SK-N-SH (cell line): ENCODE measurements at places on chromosomes 11 and 22. TPM values are rescaled to one million over a fixed set of nuclear protein-coding genes. Genes with fewer than 3 reads are reported as not detected.

The TUB gene
- 11.3 and 16.9 TPM in 2 replicates for polyA plus RNA-seq

The MYBPC3 gene
- polyA plus RNA-seq, result not detected in 2 replicates

The ZNF214 gene
- polyA plus RNA-seq, result 1.4 and 2.5 TPM in 2 replicates

The TRIM49 gene
- not detected in 2 replicates for polyA plus RNA-seq

The MMP8 gene
- polyA plus RNA-seq, result 0.07 TPM in 1 of 2 replicates, not detected in the other

The BCO2 gene
- polyA plus RNA-seq, result 0.87 and 1.2 TPM in 2 replicates

The KCNK7 gene
- polyA plus RNA-seq, result 0.34 and 0.58 TPM in 2 replicates

The SCGB2A2 gene
- polyA plus RNA-seq, result not detected in 2 replicates

The DRICH1 gene
- polyA plus RNA-seq, result 0.21 and 0.41 TPM in 2 replicates

The PTGDR2 gene
- polyA plus RNA-seq, result 0.02 TPM in 1 of 2 replicates, not detected in the other

The C11orf86 gene
- polyA plus RNA-seq, result 0.06 and 0.08 TPM in 2 replicates

The OR5A2 gene
- not detected in 2 replicates for polyA plus RNA-seq

The GLB1L2 gene
- 3.4 and 3.5 TPM in 2 replicates for polyA plus RNA-seq

The TBX10 gene
- not detected in 2 replicates for polyA plus RNA-seq

The TBX1 gene
- not detected in 2 replicates for polyA plus RNA-seq

The SPATA19 gene
- not detected in 2 replicates for polyA plus RNA-seq

The LRRN4CL gene
- polyA plus RNA-seq, result 0.08 and 0.10 TPM in 2 replicates

The NLRP14 gene
- not detected in 2 replicates for polyA plus RNA-seq

The VPREB1 gene
- polyA plus RNA-seq, result not detected in 2 replicates

The ACRV1 gene
- polyA plus RNA-seq, result not detected in 2 replicates

The MYRF gene
- polyA plus RNA-seq, result 1.8 and 2.8 TPM in 2 replicates

The PTPRCAP gene
- 1.3 and 1.4 TPM in 2 replicates for polyA plus RNA-seq

The GLYAT gene
- not detected in 2 replicates for polyA plus RNA-seq

The HTR3B gene
- not detected in 2 replicates for polyA plus RNA-seq

The OR5B3 gene
- polyA plus RNA-seq, result not detected in 2 replicates

The DDX17 gene
- 111 and 178 TPM in 2 replicates for polyA plus RNA-seq

The APOL5 gene
- not detected in 2 replicates for polyA plus RNA-seq

The ANGPTL5 gene
- polyA plus RNA-seq, result not detected in 2 replicates

The MYOD1 gene
- polyA plus RNA-seq, result not detected in 2 replicates

The MPEG1 gene
- polyA plus RNA-seq, result not detected in 2 replicates

The APOBEC3B gene
- polyA plus RNA-seq, result not detected in 2 replicates

The NUCB2 gene
- 23.9 and 25.0 TPM in 2 replicates for polyA plus RNA-seq

The OR8D1 gene
- polyA plus RNA-seq, result not detected in 2 replicates

The MLC1 gene
- polyA plus RNA-seq, result not detected in 2 replicates

The METTL15 gene
- polyA plus RNA-seq, result 4.7 and 7.1 TPM in 2 replicates

The PRSS23 gene
- polyA plus RNA-seq, result 326 and 429 TPM in 2 replicates

The NXPE1 gene
- polyA plus RNA-seq, result not detected in 2 replicates

The MB gene
- polyA plus RNA-seq, result 0.86 and 0.95 TPM in 2 replicates

The ZNF195 gene
- polyA plus RNA-seq, result 13.2 and 21.7 TPM in 2 replicates

The INS gene
- polyA plus RNA-seq, result not detected in 2 replicates

The SULT4A1 gene
- polyA plus RNA-seq, result 3.9 and 4.1 TPM in 2 replicates

The HTR3A gene
- not detected in 2 replicates for polyA plus RNA-seq

The SLC43A3 gene
- polyA plus RNA-seq, result 4.1 and 4.7 TPM in 2 replicates

The NNMT gene
- polyA plus RNA-seq, result 84.6 and 106 TPM in 2 replicates

The OR51S1 gene
- polyA plus RNA-seq, result not detected in 2 replicates

The LMO2 gene
- 0.05 TPM in 2 replicates for polyA plus RNA-seq

The MPPED1 gene
- 0.03 and 0.05 TPM in 2 replicates for polyA plus RNA-seq

The SCGB1A1 gene
- not detected in 2 replicates for polyA plus RNA-seq

The OR8G5 gene
- polyA plus RNA-seq, result not detected in 2 replicates

The DDX6 gene
- polyA plus RNA-seq, result 7.9 and 13.0 TPM in 2 replicates

The IGSF9B gene
- polyA plus RNA-seq, result 0.41 and 0.96 TPM in 2 replicates

The MRGPRD gene
- not detected in 2 replicates for polyA plus RNA-seq
